ENCODE measurements at places on chromosomes 12 and 14. TPM values are rescaled to one million over a fixed set of nuclear protein-coding genes. Genes with fewer than 3 reads are reported as not detected.

The DTX3 gene
- total RNA-seq = 10.7 TPM

The RECQL gene
- total RNA-seq = 112 TPM

The GPRC5A gene
- total RNA-seq = 4.7 TPM

The KLRG1 gene
- 1.4 TPM for total RNA-seq

The SVOP gene
- total RNA-seq = under 0.01 TPM

GRCh38 chr12:103308396-103308795 is 187.4 kb downstream of the C12orf42 start:
- no peak for DNase-seq

DNA sequence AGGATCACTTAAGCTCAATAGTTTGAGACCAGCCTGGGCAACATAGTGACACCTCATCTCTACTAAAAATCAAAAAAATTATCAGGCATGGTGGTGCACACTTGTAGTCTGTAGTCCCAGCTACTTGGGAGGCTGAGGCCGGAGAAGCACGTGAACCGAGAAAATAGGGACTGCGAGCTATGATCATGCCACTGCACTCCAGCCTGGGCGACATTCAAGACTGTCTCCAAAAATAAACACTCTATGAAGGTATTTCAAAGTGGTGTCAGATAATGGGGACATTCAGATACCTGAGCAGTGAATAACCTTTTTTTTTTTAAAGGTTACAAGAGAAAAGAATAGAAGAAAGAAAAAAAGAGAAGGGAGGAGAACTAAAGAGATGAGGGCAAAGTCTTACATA is 98.1 kb downstream of the MED13L start:
- DNase-seq = no peak

GRCh38 chr12:118064608-118065007 is 3.6 kb upstream of the WSB2 start:
- no peak for DNase-seq

- peak; percentile 21 for DNase-seq
Measured at GRCh38 chr14:65565948-65566347, 153.4 kb downstream of the FUT8 start.

GRCh38 chr12:119885549-119885948 is 8.4 kb upstream of the CIT start:
- no peak for DNase-seq

DNA sequence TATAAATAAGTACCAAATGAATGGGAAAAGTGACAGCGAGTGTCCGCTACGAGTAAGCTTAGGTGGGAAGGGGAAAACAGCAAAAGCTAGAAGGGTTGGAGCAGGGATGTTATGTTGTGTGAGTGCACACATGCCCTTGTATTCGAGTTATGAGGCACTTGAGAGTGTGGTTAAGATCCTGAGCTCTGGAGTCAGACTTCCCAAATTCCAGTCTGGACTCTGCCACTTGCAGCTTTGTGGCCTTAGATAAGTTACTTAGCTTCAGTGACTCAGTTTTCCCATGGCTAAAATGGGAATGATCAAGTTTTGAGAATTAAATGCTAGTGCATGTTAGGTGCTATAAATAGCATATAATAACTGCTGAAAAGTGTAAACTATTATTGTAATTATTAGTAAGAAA is 44.9 kb downstream of the KTN1 start:
- DNase-seq = no peak

GRCh38 chr14:35742442-35742841 is 66.7 kb downstream of the RALGAPA1 start:
- no peak for DNase-seq

GRCh38 chr12:132529156-132529839 is 39.3 kb downstream of the FBRSL1 start:
- DNase-seq = no peak

DNA sequence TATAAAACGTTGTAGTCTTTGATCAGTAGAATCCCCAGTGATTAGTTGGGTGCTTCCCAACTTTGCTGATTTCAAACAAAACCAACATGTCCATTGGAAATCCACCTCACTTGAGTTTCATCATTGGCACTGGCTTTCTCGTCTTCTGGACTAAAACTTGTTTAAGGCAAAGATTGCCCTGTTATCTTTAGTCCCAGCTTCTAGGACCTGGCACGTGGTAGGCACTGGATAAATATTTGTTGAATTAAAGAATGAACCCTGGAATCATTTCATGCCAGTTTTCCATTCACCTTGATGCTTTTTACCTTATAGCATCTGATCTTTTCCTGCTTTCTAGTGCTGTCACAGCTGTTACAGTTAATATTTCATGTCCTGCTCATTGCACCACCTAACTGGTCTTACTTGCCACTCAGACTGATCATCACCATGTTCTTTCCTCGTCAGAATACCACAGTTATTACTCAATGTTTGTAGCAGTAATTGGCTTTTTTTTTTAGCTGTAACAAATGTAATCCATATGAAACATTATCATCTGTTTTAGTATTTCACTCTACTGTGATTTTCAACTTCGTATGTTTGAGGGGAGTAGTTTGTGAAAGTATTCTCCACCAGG is 7.3 kb upstream of the C12orf50 start:
- peak; percentile 21 for DNase-seq

DNA sequence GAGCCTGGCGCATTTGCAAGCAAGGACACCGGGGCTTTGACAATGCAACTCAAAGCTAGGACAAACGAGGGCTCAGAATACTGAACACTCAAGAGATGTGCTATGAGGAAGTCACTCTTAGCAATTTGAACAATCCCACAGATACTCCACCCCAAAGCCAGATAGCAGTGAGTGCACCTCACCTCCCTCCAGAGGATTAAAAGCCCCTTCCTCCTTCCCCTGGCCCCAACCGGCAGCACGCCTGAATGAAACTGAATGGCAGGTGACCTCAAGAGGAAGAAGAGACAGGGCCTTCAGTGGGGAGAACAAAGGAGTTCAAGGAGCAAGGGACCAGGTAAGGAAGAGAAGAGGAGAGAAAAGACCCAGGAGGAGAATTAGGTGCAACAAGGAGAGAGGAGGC is 1.9 kb upstream of the KRT78 start:
- DNase-seq = no peak

GRCh38 chr12:117527479-117527855 is 166.0 kb upstream of the NOS1 start:
- no peak for DNase-seq

DNA sequence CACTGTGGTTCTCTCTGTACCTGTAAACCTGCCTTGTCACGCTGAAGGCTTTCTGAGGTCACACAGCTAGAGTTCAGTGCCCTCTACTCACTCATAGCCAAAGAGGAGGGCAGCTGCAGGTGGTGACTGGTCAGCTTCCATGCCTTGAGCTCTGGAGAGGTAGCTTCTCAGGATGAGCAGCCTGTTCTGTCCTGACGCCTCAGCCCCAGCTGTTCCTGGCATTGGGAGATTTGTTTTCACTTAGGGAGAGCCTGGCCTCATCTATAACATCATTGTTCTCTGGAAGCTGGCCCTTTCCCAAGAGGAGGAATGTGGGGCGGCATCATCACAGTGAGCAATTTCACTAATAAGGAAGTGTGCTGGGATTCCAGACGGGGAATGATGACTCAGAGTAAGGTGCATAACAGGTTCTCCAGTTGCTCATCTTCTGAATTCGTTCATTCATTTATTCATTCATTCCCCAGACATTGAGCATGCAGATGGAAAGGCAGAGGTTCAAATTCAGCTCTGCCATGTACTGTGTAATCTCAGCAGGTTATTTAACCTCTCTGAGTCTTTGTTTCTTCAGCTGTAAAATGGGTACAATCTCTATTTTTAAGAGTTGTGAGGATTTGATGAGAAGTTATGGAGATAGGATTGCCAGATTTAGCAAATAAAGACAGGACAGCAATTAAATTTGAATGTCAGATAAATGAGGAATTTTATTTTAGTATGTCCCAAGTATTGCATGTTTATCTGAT is 255.8 kb upstream of the CRY1 start:
- peak; percentile 91 for DNase-seq

DNA sequence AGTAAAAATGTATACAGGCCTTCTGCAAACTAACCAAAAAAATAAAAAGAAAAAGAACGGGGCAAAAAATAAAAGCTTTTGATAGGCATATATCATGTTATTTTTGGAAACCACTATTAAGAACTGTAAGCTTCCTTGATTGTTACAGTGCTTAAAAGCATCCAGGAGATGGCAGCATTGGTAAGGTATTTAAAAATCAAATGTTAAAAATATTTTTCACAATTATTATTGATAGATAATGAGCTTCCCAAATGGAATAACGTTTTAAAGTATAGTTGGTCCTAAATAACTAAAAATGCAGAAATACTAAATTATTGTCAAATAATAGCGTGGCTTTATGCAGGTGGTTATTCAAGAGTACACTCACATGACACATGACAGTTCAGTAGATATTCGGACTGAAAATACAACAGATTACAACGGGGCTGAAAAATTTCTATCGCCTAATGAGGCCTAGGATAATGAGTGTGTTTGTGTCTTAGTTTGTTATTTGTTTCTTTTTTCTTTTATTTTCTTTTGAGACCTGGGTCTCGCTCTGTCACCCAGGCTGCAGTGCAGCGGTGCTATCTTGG is 127.2 kb upstream of the ATF7IP start:
- peak; percentile 15 for DNase-seq

DNA sequence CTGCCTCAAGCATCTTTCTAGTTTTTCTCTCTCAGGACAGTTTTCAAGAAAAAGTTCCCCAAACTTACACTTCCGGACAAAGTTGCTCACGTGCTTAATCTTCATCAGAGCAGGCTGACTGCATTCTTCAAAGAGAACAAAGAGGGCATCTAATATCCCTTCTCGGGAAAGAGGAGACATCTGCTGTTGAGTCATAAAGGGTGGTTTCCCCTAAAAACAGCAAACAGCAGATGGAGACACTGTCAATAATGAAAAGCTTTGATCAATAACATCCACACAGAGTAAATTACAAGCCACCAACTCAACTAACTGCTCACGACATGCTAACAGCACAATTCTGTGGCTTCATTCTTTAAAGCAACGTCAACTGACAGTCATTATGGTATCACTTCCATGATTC is 8.1 kb downstream of the CIT start:
- DNase-seq = peak; percentile 81

DNA sequence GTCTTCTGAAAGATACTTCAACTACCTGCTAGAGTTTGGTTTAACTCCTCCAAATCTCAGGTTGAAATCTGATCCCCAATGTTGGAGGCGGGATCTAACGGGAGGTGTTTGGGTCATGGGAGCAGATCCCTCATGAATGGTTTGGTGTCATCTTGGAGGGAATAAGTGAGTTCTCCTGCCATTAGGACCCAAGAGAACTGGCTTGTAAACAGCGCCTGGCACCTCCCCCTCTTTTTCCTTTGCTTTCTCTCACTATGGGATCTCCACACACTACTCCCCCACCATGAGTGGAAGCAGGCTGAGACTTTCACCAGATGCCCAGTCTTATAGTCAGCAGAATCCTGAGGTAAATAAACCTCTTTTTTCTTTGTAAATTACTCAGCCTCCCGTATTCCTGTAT is 2.5 kb downstream of the CNIH1 start:
- no peak for DNase-seq

Measured in RPMI7951 (cell line).